ENCODE measurements at places on chromosomes 7 and 10.

DNA sequence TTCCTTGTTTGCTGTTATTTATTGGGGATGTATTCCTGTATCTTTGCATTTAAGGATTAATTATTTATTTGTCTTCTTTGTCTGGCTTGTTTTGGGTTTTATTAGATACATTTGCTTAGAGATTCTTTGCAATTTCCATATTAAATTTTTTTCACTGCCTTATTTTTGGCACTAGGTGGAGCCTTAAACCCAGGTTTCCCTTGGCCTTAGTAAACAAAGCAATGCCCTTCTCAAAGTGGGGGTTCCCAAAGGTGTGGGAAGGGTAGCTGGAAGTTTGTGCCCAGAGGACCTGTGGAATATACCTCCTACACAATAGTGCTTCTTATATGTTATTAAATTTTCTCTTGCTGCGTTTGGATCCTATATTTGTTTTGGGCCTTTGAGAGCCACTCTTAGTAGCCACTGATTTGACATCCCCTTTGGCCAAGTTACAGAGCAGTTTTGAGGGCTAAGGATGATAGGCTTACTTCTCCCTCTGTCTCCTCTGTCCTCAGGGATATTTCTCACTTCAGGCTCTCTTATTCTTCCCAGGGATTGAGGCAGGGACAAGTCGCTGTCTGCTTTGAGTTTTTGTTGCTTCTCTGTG lies 162.3 kb downstream of the ITGB1 start:
- no peak for DNase-seq

DNA sequence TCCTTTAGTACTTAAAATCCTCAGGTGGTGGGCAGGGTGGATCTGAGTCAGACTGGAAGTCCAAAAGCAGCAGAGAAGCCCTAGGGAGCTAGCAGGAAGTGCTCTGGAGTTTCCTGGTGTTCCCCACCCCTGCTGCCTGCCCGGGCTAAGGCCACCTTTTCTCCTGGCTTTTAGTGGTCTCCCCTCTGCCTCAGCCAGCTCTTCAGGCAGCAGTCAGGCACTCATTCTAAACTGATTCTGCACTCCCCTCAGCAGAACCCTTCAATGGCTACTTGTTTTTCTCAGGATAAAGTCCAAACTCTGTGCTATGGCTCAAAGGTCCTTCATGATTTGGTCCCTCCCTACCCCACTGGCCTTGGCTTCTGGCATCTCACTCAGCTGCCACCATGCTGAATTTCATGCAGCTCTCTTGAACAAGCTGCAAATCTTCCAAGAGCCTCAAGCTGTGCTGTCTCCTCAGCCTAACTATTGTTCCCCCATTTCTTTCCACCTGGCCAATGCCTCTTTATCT lies 28.9 kb upstream of the DNMBP start:
- DNase-seq, result no peak

DNA sequence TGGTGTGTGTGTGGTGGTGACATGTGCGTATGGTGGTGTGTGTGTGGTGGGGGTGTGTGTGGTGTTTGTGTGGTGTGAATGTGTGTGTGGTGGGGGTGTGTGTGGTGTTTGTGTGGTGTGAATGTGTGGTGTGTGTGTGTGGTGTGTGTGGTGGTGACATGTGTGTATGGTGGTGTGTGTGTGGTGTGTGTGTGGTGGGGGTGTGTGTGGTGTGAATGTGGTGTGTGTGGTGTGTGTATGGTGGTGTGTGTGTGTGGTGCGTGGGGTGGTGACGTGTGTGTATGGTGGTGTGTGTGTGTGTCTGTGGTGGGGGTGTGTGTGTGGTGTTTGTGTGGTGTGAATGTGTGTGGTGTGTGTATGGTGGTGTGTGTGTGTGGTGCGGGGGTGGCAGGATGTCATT lies 453.1 kb downstream of the DNAJB6 start:
- no peak for DNase-seq

DNA sequence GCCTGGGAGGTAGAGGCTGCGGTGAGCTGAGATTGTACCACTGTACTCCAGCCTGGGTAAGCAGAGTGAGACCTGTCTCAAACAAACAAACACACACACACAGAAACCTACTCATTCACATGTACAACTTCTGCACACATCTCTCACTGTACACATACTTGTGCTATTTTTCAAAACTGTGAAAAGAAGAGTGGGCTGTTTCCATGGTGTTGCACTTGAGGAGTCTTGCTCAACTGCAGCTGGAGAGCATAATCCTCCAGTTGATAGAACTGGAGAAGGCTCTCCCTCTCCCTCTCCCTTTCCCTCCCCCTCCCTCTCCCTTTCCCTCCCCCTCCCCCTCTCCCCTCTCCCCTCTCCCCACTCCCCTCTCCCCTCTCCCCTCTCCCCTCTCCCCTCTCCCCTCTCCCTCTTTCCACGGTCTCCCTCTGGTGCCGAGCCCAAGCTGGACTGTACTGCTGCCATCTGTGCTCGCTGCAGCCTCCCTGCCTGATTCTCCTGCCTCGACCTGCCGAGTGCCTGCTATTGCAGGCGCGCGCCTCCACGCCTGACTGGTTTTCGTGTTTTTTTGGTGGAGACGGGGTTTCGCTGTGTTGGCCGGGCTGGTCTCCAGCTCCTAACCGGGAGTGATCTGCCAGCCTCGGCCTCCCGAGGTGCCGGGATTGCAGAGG lies 43.7 kb upstream of the DLD start:
- no peak for DNase-seq

DNA sequence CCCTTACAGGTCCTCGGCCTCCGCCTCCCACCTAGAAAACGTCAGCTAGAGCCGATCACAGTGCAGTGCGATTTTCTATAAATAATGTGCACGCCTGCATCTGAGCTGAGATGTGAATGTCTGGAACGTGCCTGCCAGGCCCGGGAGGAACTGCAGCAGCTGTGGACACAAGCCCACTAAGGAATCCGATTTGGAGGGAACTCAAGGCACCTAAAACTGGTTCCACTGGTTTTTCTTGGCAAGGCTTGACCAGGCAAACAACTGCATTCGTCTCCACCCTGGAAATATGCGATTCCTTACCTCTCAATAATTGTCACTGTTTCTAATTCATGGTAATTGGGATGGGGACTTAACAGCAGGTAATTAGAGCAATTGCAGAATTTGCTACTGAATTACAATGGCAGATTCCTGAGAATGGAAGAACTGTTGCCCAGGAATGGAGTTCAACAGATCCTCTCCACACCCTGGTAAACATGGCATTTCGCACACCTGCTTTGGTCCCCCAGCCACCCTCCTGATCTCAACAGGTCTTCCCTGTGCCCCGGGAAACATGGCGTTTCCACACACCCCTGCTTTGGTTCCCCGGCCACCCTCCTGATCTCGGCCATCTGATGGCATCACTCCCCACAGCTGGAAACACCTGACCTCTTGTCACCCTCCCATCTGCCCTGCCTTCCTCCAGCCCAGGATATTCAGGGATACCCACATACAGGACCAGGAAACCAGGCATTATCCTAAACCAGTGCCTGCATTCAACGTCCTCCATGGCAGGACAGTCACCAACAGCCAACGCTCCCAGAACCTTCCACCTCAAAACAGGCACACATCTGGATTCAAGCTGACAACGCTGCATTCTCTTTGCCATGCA lies 76.0 kb downstream of the DIP2C start:
- DNase-seq, result no peak

DNA sequence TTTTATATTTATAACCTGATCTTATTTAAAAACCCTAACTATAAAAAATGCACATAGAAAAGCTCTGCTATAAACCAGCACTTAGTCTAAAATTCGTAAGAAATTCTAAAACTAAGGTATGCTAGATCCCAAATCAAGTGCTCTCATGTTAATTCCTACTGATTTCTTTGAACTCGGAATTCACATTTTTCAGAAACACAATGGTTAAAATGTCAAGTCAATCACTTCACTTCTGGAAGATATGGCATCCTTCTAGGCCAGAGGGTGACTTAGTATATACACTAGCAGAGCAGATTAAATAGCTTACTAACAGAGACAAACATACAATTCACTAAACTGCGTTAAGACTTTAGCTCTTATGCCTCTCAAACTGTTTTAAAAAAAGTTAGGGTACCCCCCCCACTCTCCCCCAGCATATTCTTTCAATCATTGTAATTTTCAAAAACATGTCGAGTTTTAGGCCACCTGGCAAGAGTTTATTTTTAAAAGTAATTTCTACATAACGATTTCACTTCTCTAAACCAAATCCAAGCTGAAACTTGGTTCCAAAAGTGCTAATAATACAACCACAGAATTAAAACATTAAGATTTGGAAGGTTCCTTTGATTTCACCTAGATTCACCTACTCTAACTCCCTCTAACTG lies 129.4 kb downstream of the NRBF2 start:
- DNase-seq, result no peak

- no peak for DNase-seq
Measured at GRCh38 chr7:1122832-1123501, 35.1 kb downstream of the GPER1 start.

DNA sequence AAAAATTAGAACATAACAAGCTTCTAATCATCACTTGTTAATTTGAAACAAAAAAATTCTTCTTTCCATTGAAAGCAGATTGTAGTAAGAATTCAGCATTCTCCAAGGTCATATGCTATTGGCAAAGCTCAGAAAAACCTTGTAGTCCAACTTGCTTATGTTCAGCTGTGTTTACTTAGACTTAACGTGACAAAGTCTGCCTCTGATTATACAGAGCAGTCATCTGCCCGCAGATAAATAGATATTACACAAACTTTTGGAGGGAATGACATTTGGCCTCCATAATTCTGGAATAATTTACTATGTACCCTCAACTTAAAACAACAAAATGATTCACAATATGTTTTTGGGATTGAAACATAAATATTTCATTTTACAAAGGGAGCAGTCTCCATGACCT lies 45.8 kb downstream of the MKX start:
- DNase-seq, result no peak

DNA sequence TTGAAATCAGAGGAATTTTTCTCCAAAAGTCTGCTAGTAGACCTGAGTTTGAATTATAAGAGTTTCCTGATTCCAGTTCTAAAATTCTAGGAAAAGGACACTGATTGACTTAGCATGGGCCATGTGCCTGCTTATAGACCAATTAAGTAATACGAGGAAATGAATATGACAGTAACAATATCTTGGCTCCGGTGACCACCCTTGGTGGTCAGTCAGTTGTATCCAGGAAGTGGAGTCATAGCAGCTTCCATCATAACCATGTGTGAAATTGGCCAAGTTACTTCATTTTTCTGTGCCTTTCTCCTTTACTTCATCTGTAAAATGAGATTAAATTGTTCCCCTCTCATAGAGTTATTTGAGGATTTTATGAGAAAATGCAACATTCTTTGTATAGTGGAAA lies 66.9 kb downstream of the MTPAP start:
- no peak for DNase-seq

GRCh38 chr7:32511791-32512190 lies 16.5 kb downstream of the AVL9 start:
- no peak for DNase-seq

GRCh38 chr10:3491571-3491970 lies 293.4 kb downstream of the KLF6 start:
- DNase-seq, result no peak

GRCh38 chr7:223118-223800 lies 30.9 kb downstream of the FAM20C start:
- DNase-seq, result no peak

GRCh38 chr10:44201656-44202055 lies 183.2 kb downstream of the CXCL12 start:
- DNase-seq, result no peak

All from central memory CD8-positive, alpha-beta T cell (primary cell).